ENCODE measurements at places on chromosomes 6 and 20. TPM values are rescaled to one million over a fixed set of nuclear protein-coding genes. Genes with fewer than 3 reads are reported as not detected.

SSTR4 gene
- not detected for total RNA-seq

BCL2L1 gene
- total RNA-seq = 82.4 TPM

TENT5A gene
- 4.3 TPM for total RNA-seq

STMND1 gene
- not detected for total RNA-seq

NOTCH4 gene
- 2.0 TPM for total RNA-seq

GRCh38 chr6:117531346-117531745 is 48.9 kb downstream of the DCBLD1 start:
- no peak for DNase-seq
- H3K36me3 ChIP-seq = no peaks in the 10 kb centered on the region
- H3K27me3 ChIP-seq = no peaks in the 10 kb centered on the region
- peaks cover 15% of the 10 kb centered on the region for H3K4me1 ChIP-seq

GRCh38 chr6:6221787-6222535 is 98.5 kb downstream of the F13A1 start:
- H3K4me3 ChIP-seq = no peak overlapping the region
- no peaks in the 10 kb centered on the region for H3K36me3 ChIP-seq
- H3K4me1 ChIP-seq = no peaks in the 10 kb centered on the region
- no peaks in the 10 kb centered on the region for H3K27me3 ChIP-seq
- peak; percentile 89 for DNase-seq
- no peak overlapping the region for H3K27ac ChIP-seq

DNA sequence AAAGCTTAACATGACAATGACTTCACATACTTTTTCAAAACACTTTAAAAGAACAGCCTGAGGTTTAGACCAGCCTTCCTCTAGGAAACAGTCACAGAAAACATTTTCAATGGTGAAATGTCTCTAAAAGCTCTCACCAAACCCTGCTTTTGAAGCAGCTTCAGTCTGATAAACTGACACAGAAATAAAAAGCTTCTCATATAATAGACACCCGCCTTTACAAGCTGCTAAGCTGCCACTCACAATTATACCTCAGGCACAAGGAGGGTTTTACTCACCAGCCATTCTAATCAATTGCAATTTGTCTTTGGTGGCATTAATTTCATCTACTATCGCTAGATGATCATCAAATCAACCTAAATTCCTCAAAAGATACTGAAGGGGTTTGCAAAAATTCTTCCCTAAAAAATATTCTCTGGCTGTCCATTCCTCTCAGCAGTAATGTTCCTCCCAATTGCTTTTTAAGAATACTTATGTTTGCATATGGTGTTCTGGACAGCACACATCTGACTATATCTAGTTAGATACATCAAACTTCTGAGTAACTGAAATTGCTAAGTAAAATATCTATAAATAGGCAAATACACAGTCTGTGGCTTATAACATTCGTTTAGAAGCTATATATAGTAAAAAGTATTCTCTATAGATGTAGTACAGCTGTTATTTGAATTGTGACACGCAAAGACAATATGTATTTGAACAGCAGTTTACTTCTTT is 29.4 kb downstream of the KIF13A start:
- no peaks in the 10 kb centered on the region for H3K36me3 ChIP-seq
- H3K27me3 ChIP-seq = no peaks in the 10 kb centered on the region
- H3K4me1 ChIP-seq = no peaks in the 10 kb centered on the region
- no peak overlapping the region for H3K27ac ChIP-seq
- no peak overlapping the region for H3K4me3 ChIP-seq
- DNase-seq = no peak

GRCh38 chr6:168683621-168684020 is 242.6 kb downstream of the SMOC2 start:
- H3K27me3 ChIP-seq = no peaks in the 10 kb centered on the region
- DNase-seq = no peak
- peaks cover 11% of the 10 kb centered on the region for H3K4me1 ChIP-seq
- H3K4me3 ChIP-seq = no peak overlapping the region
- no peaks in the 10 kb centered on the region for H3K36me3 ChIP-seq
- peak overlapping the region; percentile 53 for H3K27ac ChIP-seq

DNA sequence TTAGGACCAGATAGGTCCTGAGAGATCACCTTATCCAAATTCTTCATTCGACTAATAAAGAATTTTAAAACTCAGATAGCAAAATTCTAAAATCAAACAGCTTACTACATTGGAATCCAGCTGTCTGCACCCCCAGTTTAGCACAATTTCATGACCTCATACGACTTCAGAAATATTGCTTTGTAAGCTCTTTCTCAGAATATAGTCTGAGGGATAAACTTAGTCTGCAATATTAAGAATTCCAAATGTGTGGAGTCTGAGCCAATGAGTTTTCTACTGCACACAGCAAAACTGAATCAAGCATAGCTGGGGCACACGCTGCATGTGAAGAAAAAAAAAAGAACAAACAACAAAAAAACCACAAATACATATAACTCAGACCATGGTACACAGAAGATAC is 541.6 kb upstream of the CHD6 start:
- no peaks in the 10 kb centered on the region for H3K36me3 ChIP-seq
- no peaks in the 10 kb centered on the region for H3K27me3 ChIP-seq
- no peak overlapping the region for H3K27ac ChIP-seq
- no peak for DNase-seq

GRCh38 chr6:6712449-6713403 is 124.2 kb downstream of the LY86 start:
- H3K4me1 ChIP-seq = peaks cover 3% of the 10 kb centered on the region
- H3K27me3 ChIP-seq = no peaks in the 10 kb centered on the region
- H3K36me3 ChIP-seq = no peaks in the 10 kb centered on the region
- H3K4me3 ChIP-seq = no peak overlapping the region
- no peak overlapping the region for H3K27ac ChIP-seq
- DNase-seq = no peak

- H3K27me3 ChIP-seq = no peaks in the 10 kb centered on the region
- peaks cover 19% of the 10 kb centered on the region for H3K36me3 ChIP-seq
- H3K4me1 ChIP-seq = peaks cover 8% of the 10 kb centered on the region
- no peak overlapping the region for H3K27ac ChIP-seq
- H3K4me3 ChIP-seq = no peak overlapping the region
- no peak for DNase-seq
These were observed 54.1 kb downstream of the ELOVL5 start for GRCh38 chr6:53294611-53295010.
